Type B pancreatic cell (in vitro differentiated cells): ENCODE measurements at places on chromosomes 4 and X. TPM values are rescaled to one million over a fixed set of nuclear protein-coding genes. Genes with fewer than 3 reads are reported as not detected.

Gene LPAR4
- total RNA-seq: 5.3 TPM in 1 of 2 replicates, not detected in the other

Gene GPR173
- 4.5 and 11.5 TPM in 2 replicates for total RNA-seq

Gene CXCL5
- 4.1 and 6.7 TPM in 2 replicates for total RNA-seq

Gene ACOX3
- total RNA-seq: 34.0 and 43.8 TPM in 2 replicates

Gene ATP2B3
- 0.26 and 0.43 TPM in 2 replicates for total RNA-seq

Gene CPE
- 111 and 149 TPM in 2 replicates for total RNA-seq

Gene SPP1
- 375 and 445 TPM in 2 replicates for total RNA-seq

Gene UBA6
- total RNA-seq: 62.4 and 69.6 TPM in 2 replicates

Gene CYTL1
- total RNA-seq: 0.52 and 6.9 TPM in 2 replicates

Gene GUCY1B1
- total RNA-seq: 3.6 and 6.6 TPM in 2 replicates

Gene ABLIM2
- 2.6 and 3.4 TPM in 2 replicates for total RNA-seq

DNA sequence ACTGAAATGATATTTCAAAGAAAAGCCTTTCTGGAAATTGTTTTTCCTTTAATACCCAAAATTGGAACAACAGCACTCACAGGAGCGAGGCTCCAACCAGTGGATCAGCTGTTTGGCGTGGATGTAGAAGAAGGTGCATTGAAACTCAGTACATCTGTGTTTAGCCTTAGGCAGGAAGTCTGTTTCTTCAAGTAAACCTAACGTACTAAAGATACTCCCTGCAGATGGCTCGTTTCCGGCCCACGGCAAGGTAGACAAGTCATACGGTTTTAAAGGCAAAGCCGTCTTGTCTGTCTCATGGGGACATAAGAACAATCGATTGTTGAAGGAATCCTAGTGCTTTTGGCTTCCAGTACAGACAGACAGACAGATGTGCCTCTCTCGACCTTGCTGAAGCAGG, 50.0 kb upstream of the CLCN4 start:
- H3K27ac ChIP-seq: no peak overlapping the region
- H3K36me3 ChIP-seq: peaks cover 8% of the 10 kb centered on the region
- no peak overlapping the region for H3K4me3 ChIP-seq
- no peaks in the 10 kb centered on the region for H3K4me1 ChIP-seq
- DNase-seq: no peak
- no peaks in the 10 kb centered on the region for H3K27me3 ChIP-seq

DNA sequence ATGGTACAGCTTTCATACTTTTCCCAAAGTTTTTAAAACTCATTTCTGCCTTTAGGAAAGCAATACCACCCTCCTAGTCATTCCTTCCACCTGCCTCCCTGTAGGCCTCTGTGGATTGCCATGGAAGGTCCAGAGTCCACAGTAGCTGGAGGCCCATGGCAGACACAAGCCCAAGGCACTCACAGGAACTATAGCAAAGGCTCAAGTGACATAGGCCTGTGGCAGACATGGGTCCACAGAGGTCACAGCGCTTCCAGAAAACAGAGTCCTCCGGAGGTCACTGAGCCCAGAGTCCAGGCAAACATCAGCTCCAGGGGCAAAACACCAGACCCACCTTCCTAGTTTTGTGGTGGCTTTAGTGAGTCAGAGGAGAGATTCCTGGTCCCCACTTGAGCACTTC, 147.6 kb upstream of the ATP6AP2 start:
- H3K27me3 ChIP-seq: no peaks in the 10 kb centered on the region
- peaks cover 8% of the 10 kb centered on the region for H3K36me3 ChIP-seq
- H3K4me3 ChIP-seq: no peak overlapping the region
- peaks cover 11% of the 10 kb centered on the region for H3K4me1 ChIP-seq
- no peak overlapping the region for H3K27ac ChIP-seq

DNA sequence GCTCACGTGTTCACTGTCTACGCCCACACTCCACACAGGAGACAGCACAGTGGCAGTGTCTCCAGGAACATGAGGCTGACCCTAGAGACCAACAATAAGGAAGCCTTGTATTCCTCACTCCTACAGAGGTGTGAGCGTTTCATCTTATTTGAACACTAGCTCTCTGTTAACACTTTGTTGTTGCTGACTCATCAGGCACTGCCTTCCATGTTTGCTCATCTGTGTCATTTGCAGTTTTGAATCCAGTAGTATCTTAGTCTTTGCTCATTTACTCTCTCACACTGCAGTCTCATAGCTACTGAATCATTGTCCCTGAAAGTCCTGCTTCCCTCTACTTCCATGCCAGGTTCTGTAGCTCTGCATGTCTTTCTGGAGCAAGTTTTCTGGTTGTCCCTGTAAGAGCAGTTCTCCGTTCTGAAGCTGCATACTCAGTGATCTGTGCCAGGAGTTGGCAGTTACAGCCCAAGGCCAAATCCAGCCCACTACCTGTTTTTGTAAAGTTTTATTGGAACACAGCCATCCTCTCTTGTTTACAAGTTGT, 80.3 kb upstream of the DCLK2 start:
- H3K4me3 ChIP-seq: no peak overlapping the region
- DNase-seq: no peak
- no peaks in the 10 kb centered on the region for H3K36me3 ChIP-seq
- peaks cover 15% of the 10 kb centered on the region for H3K4me1 ChIP-seq
- no peak overlapping the region for H3K27ac ChIP-seq

DNA sequence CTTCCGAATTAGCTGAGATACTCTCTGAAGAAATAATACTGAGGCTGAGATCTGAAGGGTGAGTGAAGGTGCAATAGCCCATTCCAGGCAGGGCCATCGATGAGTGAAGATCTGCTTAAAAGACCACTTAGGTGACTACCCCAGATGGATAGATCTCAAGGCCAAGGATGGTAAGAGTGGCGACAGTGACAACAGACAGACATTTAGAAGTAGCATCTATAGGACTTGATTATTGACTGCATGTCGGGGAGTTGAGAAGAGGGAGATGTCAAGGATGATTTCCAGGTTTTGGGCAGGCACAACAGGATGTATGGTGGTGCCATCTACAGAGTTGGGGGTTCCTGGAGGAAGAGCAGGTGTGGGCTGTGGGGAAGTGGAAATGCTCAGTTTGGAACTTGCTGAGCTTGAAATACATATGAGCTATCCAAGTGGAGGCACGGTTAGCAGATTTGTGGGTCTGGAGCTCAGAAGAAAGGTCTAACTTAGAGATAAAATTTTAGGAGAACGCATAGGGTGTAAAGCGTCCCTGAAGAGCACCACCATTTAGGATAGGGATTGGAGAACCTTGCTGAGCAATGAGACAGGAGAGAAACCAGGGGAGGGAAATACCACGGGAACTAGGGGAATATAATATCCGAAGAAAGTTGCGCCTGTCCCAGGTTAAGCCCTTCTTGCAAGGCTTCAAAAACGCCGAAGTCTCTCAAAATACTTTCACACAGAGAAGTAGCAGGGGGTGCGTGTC, 688 bp downstream of the UFSP2 start:
- peaks cover 8% of the 10 kb centered on the region for H3K36me3 ChIP-seq
- peaks cover 16% of the 10 kb centered on the region for H3K4me1 ChIP-seq
- H3K4me3 ChIP-seq: peak overlapping the region; percentile 95
- no peaks in the 10 kb centered on the region for H3K27me3 ChIP-seq
- H3K27ac ChIP-seq: peak overlapping the region; percentile 96

DNA sequence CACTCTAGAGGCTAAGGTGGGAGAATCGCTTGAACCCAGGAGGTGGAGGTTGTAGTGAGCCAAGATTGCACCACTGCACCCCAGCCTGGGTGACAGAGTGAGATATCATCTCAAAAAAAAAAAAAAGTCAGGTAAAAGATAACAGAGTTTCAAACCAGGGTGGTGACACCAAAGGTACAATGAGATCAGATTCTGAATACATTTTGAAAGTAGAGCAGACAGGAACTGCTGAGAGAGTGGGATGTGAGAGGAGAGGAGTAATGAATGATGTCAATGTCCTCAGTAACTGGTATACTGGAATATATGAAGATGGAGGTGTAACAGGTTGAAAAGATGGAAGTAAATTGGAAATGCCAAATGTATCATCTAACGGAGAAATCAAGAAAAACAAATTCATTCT, 135.6 kb downstream of the CAMK2D start:
- peaks cover 10% of the 10 kb centered on the region for H3K36me3 ChIP-seq
- H3K27me3 ChIP-seq: no peaks in the 10 kb centered on the region
- no peak overlapping the region for H3K27ac ChIP-seq
- H3K4me3 ChIP-seq: no peak overlapping the region
- no peak for DNase-seq
- no peaks in the 10 kb centered on the region for H3K4me1 ChIP-seq

DNA sequence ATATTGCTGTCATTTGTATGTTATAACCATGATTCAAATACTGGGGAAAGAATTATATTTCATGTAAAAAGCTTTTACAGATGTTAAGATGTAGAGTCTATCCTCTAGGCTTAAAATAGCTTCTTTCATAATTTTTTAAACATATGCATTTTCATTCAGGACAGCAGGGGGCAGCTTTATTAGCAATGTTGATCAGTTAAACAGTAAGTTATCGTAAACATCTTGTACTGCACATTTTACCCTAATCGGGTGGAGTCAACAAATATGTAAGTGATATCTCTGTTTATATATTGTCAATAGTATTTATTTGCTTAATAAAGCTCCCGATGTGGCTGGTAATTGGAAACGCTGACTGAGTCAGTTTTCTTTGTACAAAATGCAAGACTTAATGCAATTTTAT, 142.5 kb upstream of the MED14 start:
- no peak overlapping the region for H3K27ac ChIP-seq
- H3K36me3 ChIP-seq: no peaks in the 10 kb centered on the region
- H3K27me3 ChIP-seq: no peaks in the 10 kb centered on the region
- no peak for DNase-seq
- H3K4me3 ChIP-seq: no peak overlapping the region

DNA sequence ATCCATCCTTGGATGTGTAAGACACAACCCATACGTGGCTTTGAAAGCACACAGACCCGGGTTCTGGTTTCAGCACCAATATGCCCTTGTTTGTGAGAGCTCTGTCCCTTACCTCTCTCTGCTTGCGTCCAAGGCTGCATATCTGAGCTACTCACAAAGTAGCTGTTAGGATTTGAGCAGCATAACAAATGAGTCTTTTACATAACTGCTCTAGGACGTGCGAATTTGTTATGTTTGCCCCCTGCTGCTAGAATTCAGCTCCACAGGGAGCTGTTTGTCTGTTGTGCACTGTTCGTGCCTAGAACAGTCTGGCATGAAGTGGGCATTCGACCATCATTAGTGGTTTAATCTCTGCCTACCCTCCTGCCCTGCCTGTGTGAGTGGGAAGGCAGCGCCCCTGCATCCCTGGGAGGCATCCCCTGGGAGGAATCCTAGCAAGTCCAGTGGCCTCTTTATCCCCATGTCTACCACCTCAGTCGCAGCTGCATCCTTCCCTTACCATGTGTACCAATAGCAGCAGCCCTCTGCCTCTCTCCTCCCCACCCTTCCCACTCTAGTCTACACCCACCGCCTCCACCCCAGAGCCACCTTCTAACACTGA, 42.1 kb downstream of the SLC2A9 start:
- no peak overlapping the region for H3K27ac ChIP-seq
- no peaks in the 10 kb centered on the region for H3K4me1 ChIP-seq
- H3K36me3 ChIP-seq: peaks cover 4% of the 10 kb centered on the region

DNA sequence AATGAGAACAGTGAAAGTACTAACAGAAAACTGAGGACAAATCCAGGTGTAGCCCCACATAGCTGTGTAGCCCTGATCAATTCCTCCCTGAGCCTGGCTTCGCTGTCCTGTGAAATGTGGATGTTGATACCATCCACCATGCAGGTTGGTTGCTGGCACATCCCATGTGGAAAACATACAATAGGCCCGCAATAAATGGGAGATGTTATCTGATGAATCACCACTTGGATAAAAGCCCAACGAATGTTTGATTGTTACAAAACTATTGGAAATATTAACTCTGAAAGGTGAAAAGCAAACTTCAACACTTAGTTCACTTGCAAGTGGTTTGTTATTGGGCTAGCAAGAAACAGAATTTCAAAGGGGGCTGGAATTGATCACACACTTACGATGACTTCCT, 186.3 kb upstream of the FTHL17 start:
- peaks cover 5% of the 10 kb centered on the region for H3K27me3 ChIP-seq
- H3K27ac ChIP-seq: no peak overlapping the region
- no peak overlapping the region for H3K4me3 ChIP-seq
- DNase-seq: no peak

GRCh38 chr4:70629469-70630090, 1.0 kb downstream of the ENAM start:
- no peak for DNase-seq
- H3K27me3 ChIP-seq: no peaks in the 10 kb centered on the region
- H3K4me3 ChIP-seq: no peak overlapping the region
- peaks cover 4% of the 10 kb centered on the region for H3K4me1 ChIP-seq

DNA sequence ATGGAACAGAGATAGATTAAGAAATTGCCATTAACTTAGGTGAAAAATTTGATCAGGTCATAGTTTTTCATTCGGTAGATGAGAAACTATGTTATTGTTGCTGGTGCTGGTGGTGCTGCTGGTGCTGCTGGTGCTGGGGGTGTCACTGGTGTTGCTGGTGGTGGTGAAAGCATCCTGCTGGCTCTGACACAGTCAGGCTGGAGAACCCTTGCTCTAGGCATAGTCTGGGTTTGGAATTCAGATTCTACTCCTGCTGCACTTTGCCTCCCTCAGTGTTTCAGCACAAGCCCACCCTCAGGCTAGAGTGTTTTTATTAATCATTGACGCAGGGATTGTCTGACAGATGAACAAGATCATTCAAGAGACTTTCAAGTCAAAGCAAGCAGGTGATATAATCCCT, 80.2 kb downstream of the USP46 start:
- H3K4me1 ChIP-seq: no peaks in the 10 kb centered on the region
- H3K4me3 ChIP-seq: no peak overlapping the region
- H3K27me3 ChIP-seq: no peaks in the 10 kb centered on the region
- H3K36me3 ChIP-seq: no peaks in the 10 kb centered on the region

- no peaks in the 10 kb centered on the region for H3K27me3 ChIP-seq
- H3K36me3 ChIP-seq: no peaks in the 10 kb centered on the region
- H3K4me1 ChIP-seq: no peaks in the 10 kb centered on the region
- DNase-seq: no peak
- H3K27ac ChIP-seq: no peak overlapping the region
- no peak overlapping the region for H3K4me3 ChIP-seq
Observed at GRCh38 chr4:54709400-54709799, 51.6 kb downstream of the KIT start.

DNA sequence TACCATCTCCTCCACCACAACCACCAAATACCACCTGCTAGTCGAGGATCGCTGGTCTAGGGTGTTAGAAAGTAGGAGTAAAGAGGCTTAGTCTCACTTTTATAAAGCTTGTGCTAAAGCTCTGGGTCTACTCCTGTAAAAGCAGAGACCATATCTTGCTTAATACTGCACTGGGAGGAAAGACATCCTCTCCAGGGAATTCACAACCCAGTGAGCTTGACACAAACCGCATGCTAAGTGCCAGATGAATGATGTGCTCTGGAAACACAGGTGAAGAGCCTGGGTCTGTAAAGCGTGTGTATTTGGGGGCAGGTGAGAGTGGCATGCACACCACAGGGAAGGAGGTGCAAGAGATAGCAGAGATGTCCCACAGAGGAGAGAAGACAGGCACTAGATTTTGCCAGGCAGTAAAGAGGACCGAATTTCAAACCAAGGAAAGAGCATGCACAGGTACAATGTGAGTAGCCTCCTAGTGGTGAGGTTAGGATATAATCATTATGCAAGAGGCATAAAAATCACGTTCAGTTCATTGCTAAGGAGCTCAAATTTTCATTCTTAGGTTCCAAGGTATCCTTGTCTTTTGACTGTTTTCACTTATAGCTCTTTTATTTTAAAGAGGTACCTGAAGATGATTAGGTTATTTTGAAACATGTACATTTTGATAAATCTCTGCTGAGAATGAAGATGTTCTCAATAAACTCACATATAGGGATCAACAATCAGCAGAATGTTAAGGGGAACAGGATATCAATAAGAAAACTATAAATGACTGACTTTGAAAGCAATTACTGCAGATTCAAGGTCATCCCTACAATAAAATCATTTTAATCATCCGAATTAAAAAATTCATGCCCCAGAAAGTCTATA, 20.7 kb downstream of the TAPT1 start:
- no peak overlapping the region for H3K4me3 ChIP-seq
- DNase-seq: no peak
- H3K27ac ChIP-seq: no peak overlapping the region
- H3K4me1 ChIP-seq: peaks cover 15% of the 10 kb centered on the region
